Renal pelvis (tissue), 12 donors: ENCODE measurements at places on chromosomes 5 and 9. TPM values are rescaled to one million over a fixed set of nuclear protein-coding genes. Genes with fewer than 3 reads are reported as not detected.

GRCh38 chr5:175894271-175894670 is 22.9 kb downstream of the CPLX2 start:
- no peak for DNase-seq

DNA sequence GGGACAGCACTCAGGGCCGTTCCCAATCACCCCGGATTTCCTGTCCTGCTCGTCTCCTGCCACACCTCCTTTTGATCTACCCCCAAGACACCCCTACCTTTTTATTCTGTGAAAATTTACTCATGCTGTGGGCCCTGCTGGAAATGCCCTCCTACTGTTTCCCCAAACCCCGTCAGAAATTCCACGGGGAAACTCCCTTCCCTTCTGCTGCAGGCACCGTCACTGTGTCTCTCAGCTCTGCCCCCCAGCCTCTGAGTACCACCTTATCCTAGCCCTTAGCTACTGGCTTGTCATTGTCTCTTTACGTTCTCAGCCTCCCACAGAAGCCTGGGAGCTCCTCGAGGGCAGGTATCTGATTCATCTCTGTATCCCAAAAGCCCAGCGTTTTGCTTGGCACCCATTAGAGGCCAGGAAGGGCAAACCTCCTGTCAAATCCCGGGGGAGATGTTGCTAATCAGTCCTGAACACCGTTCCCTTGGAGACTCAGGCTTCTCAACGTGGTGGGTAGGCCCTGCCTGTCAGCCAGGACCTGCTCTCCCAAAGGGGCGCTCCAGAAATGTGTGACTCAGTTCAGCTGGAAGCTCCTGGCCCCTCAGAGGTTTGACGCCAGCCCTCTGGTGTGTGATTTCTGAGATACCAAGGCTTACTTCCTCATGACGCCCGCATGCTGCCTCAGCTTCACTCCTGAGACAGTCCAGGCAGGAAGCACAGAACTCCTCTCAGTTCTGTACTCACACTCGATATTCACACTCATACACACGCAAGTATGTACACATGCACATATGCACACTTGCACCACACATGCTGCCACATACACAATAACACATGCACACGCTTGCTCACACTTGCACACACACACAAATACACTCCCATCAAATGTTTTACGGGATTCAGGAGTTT is 50.7 kb upstream of the GRHPR start:
- no peak for DNase-seq

The SAXO1 gene
- 0.25 TPM for polyA plus RNA-seq

DNA sequence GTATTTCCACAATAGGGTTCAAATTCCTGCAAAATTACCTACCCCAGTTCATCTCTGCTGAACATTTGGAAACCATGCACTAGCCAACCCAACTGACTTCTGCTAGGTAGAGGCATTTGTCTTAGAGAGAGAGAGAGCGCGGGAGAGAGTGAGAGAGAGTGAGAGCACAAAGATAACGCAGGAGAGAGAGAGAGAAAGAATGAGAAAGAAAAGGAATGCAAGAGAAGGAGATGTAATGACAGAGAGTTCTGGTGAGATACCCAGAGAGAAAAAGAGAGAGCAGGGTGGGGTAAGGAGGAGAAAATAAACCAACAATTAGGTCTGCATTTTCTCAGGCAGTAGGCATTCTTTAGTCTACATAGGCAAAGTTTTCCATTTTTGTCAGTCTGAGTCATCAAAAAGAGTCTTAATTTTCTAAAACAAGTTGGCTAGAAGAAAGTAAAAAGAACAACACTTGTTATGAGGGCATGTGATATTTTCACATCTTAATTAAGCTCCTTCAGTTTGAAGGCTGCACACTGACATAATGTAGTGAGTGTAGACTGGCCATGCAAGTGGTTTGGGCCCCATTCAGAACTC is 98.2 kb downstream of the MAP1B start:
- no peak for DNase-seq

The CNOT8 gene
- polyA plus RNA-seq: 70.6 TPM

The CDKN2B-AS1 gene
- polyA plus RNA-seq: 0.13 TPM

DNA sequence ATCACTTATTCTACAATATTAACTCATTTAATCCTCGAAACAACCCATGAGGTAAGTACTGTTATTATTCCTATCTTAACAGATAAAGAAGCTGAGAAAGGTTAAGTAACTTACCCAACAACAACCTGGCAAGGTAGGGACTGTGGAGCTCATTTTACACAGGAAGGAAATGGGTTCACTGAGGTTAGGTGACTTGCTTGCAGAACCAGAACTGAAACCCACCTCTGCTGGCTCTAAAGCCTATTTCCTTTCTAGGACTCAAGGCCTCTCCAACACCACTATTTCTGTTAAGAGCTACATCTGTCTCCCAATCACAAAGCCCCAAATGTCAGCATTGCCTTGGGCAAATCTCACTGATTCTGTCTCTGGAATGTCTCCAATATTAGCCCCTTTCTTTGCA is 38.9 kb upstream of the IFNK start:
- no peak for DNase-seq

GRCh38 chr9:126661521-126662251 is 48.0 kb downstream of the LMX1B start:
- DNase-seq: no peak

DNA sequence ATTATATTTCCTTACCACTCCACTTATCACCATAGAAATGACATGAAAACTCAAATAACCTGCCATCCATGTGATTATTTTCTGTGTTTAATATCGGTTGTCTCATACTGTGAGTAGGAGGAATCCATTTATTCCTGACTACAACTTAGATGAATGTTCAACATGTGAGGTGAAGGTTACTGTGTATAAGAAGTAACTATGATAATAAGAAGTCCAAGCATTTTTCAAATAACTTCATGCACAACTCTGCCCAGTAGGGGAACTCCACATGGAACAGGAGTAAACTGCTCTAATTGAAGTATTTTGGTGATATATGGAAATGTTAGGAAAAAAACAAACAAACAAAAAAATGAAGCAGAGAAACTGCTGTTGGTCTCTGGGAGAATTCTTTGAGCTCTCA is 447.5 kb upstream of the GRIN3A start:
- peak; percentile 19 for DNase-seq

The CNTLN gene
- 11.8 TPM for polyA plus RNA-seq

DNA sequence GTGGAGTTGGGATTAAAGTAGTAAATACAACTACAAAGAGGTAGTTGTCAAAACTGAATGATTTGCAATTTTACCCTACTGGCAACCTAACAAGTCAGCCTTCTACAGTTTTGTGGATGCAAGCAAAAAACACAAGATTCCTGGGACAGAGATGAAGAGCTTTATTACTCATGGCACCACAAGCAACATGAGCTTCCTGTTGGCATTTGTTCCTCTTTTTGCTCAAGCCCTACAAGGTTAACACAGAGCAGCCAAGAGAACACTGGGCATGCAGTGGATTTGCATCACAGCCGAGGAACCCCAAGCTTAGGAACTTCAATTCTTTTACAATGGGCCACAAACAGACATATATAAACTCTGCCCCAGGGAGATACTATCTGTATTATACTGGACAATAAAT is 28.8 kb upstream of the DMAC1 start:
- DNase-seq: no peak

DNA sequence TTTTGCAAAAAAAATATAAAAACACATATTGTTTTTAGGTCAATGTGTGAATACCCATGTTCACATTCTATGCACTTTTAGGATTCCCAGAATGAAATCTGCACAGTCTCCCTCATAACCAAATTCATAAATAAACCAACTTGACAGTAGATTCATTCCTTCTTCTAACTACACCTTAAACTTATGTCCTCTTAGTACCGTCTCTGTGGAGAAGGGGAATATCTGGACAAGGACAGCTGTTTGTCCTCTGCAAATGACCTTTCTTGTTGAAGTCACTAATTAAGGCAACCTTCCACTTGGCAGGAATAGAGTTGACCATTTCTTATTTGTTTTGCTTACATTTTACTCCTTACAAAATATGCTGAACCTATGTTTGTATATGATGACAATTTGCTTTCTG is 71.1 kb downstream of the FBN2 start:
- no peak for DNase-seq

The ZNF354C gene
- polyA plus RNA-seq: 16.2 TPM

The C5orf58 gene
- 0.22 TPM for polyA plus RNA-seq

DNA sequence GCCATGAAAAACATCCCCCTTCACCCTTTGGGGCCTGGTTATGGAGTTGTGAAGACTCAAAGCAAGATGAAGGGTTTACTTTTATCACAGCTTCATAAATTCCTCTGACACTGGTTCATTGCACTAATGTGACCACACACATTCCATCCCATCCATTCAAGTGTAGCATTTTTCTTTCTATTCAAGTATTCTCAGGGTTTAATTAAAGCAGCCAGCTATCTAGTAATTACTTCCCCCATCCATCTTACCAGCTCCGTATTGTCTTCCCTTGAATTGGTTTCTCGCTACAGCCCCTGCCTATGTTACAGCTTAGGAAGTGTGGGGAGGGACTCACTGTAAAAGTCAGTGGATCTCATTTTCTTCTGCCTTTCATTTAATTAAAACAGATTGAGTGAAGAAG is 387.0 kb upstream of the RFX3 start:
- peak; percentile 77 for DNase-seq

GRCh38 chr9:114616684-114617520 is 5.8 kb downstream of the TMEM268 start:
- no peak for DNase-seq

The NR6A1 gene
- 1.6 TPM for polyA plus RNA-seq

- no peak for DNase-seq
Observed at GRCh38 chr5:14397717-14398116, 183.9 kb upstream of the OTULINL start.

DNA sequence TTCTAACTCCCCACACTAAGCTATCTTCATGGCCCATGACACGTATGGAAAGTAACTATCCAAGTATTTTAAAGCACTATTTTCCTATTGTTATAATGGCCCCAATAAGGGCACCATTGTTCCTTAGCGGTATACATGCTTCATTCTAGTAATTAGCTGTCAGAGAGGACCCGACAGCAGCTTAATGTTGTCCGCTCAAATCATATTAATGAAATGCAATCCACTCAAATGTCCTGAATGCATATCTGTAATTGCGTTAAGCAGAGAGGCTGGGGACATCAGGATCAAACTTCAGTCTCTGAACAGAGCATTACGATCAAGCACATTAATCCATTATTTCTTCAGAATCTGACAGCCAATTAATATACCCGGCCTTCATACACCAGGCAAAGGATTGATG is 139.7 kb downstream of the CRB2 start:
- DNase-seq: no peak

GRCh38 chr9:18588002-18588401 is 114.0 kb downstream of the ADAMTSL1 start:
- no peak for DNase-seq
